ENCODE measurements at places on chromosomes 5 and 9. TPM values are rescaled to one million over a fixed set of nuclear protein-coding genes. Genes with fewer than 3 reads are reported as not detected.

GCNT4 gene
- 0.45 TPM for polyA plus RNA-seq

SLC6A3 gene
- polyA plus RNA-seq: not detected

CCL27 gene
- 0.66 TPM for polyA plus RNA-seq

DDX4 gene
- polyA plus RNA-seq: not detected

CATSPER3 gene
- not detected for polyA plus RNA-seq

PDE6A gene
- polyA plus RNA-seq: not detected

CD274 gene
- polyA plus RNA-seq: 0.27 TPM

PRR16 gene
- 0.25 TPM for polyA plus RNA-seq

CARTPT gene
- not detected for polyA plus RNA-seq

FCN2 gene
- polyA plus RNA-seq: not detected
